MCF 10A (cell line): ENCODE measurements at places on chromosomes 1 and 21. TPM values are rescaled to one million over a fixed set of nuclear protein-coding genes. Genes with fewer than 3 reads are reported as not detected.
A peak's percentile ranks its signal among the peaks of the same experiment; 100 is the strongest.

The RNF2 gene
- 18.6 and 19.0 TPM in 2 replicates for total RNA-seq

DNA sequence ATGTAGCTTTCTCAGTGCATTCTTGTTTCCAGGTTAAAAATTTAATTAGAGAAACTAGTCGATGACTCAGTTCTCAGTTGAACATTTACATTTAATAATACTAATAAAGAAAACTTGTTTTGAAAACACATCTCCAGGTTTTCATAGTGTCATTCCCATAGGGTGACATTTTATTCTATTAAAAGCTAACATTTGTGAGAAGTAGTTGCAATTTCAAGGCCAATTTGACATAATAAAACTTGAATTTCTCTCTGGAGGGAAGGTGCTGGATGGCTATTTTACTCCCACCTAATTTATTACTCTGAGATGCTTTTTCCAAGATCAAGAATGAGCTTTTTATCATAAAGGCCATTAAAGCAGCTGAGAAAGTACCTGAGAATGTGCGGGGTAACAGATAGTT, 16.6 kb downstream of the HUNK start:
- no peak for DNase-seq
- no peak overlapping the region for H3K27ac ChIP-seq
- no peaks in the 10 kb centered on the region for H3K36me3 ChIP-seq
- H3K27me3 ChIP-seq, result no peaks in the 10 kb centered on the region
- H3K4me3 ChIP-seq, result no peak overlapping the region

DNA sequence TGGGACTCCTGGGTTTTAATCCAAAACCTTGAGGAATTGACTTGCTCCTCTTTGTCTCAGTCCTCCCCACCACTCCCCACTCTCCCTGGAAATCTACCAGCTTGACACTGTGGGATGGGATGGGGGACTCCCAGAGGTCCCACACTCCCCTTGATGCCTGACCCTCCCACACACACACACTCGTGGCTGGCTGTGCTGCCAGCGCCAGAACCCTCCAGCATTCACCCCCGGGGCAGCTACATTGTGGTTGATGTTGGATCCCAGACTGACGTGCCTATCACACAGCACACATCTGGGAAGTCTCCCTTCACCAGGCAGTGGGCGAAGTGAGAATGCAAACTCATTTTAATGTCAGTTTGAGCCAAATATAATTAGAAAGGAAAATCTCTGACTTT, 10.0 kb downstream of the KIRREL1 start:
- no peaks in the 10 kb centered on the region for H3K27me3 ChIP-seq
- peaks cover 87% of the 10 kb centered on the region for H3K4me1 ChIP-seq
- DNase-seq, result peak; percentile 47
- peak overlapping the region; percentile 79 for H3K27ac ChIP-seq

DNA sequence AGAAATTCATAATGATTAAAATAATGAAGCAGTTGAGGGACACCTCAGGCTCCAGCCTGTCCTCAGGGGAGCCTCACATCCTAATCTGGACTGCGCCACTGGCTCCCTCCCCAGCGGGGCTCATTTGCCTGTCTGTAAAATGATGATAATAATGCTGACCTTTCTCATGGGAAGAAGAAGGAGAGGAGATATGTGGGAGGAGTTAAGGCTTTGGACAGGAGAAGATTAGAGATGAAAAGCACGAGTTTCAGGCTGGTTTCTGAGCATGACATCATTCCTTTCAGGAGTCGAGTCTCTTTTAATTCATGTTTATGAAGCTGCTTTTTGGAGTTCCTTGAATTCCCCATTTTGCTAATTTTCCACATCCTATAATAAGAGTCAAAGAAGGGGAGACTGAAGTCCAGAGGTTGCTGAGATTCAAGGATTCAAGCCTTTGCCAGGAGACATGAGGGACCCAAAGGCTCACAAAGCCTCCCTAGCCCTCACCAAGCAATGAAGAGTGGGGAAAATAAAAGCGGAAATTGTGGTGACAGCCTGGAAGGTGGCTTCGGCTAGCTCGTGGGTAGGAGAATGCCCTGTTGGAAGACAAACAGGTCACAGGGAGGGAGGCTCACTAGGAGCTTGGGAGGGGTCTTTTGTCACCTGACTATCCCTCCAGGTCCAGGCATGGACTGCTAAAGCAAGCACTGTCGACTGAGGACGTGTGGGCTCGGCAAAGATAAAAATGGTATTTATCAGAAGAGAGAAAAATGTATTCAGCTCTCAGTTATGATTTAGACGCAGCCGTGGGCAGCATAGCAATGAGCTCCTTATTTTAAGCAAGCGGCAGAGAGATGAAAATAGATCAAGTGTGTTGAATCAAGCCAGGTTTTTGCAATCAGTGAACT, 27.5 kb upstream of the STMN1 start:
- no peaks in the 10 kb centered on the region for H3K4me1 ChIP-seq
- no peaks in the 10 kb centered on the region for H3K27me3 ChIP-seq
- no peak overlapping the region for H3K27ac ChIP-seq
- H3K36me3 ChIP-seq, result no peaks in the 10 kb centered on the region
- no peak for DNase-seq
- H3K4me3 ChIP-seq, result no peak overlapping the region

- no peaks in the 10 kb centered on the region for H3K4me1 ChIP-seq
- no peak within 1 kb of the TSS for H3K27ac ChIP-seq
- DNase-seq, result no peak
Measured at GRCh38 chr1:42152907-42153600, at the start of gene GUCA2B. GUCA2B (plus strand) TSS chr1:42153410; CDS start chr1:42153451, 41 bp downstream.
